Gastrocnemius medialis (tissue), 4 donors: ENCODE measurements at places on chromosomes 6 and 20. TPM values are rescaled to one million over a fixed set of nuclear protein-coding genes. Genes with fewer than 3 reads are reported as not detected.

- DNase-seq = no peak
Measured at GRCh38 chr6:79193971-79194370, 40.5 kb downstream of the HMGN3 start.

DNA sequence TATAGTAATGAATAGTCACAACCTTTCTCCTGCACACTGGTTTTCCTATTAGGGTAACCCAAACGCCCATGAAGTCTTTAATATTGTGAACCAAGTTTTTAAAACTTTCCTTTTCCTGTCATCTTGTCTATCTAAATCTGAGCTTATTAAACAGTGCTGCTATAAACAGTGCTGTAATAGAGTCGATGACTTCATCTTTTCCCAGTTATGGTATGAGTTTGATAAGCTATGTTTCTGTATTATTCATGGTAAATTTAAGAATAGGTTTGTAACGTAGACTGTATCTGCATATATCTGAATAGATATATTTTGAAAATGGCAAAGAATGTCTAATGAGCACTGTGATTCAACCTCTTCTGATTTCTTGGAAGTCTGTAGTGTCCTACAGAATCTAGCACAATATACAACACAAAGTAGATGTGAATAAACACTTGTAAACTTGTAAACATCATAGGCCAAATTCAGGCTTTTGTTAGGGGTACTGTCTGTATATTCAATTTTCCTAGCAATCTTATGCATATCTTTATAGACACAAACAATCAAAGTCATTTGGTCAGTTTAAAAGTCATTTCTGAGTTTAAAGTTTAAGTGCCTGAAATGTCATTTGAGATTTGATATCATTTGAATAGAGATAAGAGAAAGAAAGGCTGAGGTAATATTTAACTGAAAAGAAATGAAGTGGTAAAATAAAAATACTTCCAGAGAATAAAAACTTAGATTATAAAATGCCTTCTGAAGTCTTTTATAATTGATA, 155.5 kb downstream of the PTPRK start:
- no peak for DNase-seq

- DNase-seq = no peak
Measured at GRCh38 chr6:73742433-73742832, 46.4 kb downstream of the CD109 start.

HRH3 gene
- not detected for total RNA-seq
